Body of pancreas (tissue), 4 donors: ENCODE measurements at places on chromosomes 11 and 22. TPM values are rescaled to one million over a fixed set of nuclear protein-coding genes. Genes with fewer than 3 reads are reported as not detected.

DNA sequence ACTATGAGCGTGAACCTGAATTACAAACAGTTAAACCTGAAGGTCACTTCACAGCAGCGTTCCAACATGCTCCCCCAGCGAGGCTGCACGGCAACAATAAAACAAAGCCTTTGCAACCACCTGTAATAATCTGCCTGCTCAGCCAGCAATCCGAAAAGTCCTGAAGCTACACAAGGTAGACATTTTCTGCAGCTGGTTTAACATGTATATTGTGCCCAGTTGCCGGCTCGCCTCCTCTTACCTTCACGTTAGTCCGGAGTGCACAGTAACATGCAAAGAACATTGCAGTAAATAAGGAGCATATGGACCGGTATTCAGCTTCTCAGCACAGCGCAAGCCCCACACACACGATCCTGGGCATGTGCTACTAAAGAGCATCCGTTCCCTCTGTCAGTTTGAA lies 704.3 kb downstream of the DLG2 start:
- no peak overlapping the region for H3K4me3 ChIP-seq
- peaks cover 9% of the 10 kb centered on the region for H3K4me1 ChIP-seq
- no peaks in the 10 kb centered on the region for H3K27me3 ChIP-seq
- no peaks in the 10 kb centered on the region for H3K36me3 ChIP-seq
- DNase-seq, result no peak
- H3K27ac ChIP-seq, result no peak overlapping the region

- H3K36me3 ChIP-seq, result no peaks in the 10 kb centered on the region
- no peaks in the 10 kb centered on the region for H3K4me1 ChIP-seq
- no peak overlapping the region for H3K27ac ChIP-seq
- H3K4me3 ChIP-seq, result no peak overlapping the region
- no peaks in the 10 kb centered on the region for H3K27me3 ChIP-seq
These were observed 57.3 kb upstream of the SLN start for GRCh38 chr11:107769189-107769588.

GRCh38 chr22:29184849-29185490 lies 20.7 kb upstream of the EMID1 start:
- no peaks in the 10 kb centered on the region for H3K4me1 ChIP-seq
- H3K4me3 ChIP-seq, result no peak overlapping the region
- no peak for DNase-seq

Gene SAA4
- not detected for total RNA-seq

Gene C11orf91
- not detected for total RNA-seq
